SHP77 treated with DMSO at 0.1 percent for 48 hours (cell line): ENCODE measurements at places on chromosomes 1 and 21.

DNA sequence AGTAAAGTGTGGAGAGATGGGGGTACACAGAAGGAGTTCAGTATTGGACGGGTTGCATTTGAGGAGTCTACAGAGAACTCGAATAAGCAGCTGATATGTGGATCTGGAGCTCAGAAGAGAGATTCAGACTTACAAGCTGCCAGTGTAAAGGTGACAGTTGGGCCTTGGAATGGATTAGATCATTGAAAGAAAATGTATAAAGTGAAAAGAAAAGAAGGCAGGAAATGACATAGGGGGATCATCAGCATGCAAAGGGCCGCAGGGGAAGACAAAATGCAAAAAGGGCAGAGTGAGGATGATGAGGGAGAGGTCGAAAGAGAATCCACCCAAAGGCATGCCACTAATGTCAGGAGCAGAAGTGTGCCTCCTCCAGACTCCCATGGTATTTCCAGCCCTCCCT, 273.3 kb downstream of the TNR start:
- DNase-seq = no peak

- no peak for DNase-seq
Observed at GRCh38 chr1:44467566-44467965, 62.5 kb downstream of the RNF220 start.

DNA sequence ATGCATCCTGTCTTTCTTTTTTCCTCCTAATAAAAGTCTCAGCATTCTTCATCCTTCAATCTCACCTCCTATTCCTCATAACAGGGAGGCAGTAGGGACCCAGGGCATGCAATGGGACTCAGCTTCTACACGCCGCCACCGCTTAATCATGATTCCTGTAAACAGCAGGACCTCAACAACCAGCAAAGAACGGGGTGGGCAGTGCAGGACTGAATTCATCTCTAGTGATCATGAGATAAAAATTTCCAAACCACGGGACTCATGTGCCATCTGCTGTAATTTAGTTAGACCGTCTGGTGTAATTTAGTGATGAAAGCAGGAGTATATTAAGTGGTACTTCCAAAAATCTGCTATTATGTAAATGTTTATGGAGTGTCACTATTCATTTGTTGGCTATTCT, 5.4 kb downstream of the PRAMEF12 start:
- DNase-seq = no peak

- DNase-seq = no peak
Observed at GRCh38 chr1:42133809-42134526, 19.2 kb upstream of the GUCA2B start.

DNA sequence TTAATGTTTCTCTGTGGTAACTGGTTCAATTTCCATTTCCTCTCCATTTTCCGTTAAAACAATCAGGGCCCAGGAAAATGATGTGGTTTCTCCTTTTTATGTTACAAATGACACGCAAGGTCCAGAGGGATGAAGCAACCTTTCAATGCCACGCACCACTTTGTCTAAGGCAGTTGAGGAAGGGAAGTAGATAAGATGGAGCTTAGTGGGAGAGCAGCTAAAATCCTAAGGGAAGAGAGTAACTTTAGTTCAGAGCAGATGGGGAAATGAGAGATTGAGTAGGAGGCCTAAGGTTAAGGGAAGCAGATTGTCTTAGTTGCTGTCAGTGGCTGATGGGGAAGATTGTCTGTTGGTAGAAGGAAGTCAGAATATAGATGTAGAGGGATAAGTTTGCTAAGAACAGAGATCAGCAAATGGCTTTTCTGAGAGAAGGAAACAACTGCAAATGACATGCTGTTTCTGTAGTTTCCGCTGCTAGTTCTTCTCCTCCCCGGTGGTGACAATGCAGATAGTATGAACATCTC, 660 bp downstream of the CD1C start:
- DNase-seq = no peak

DNA sequence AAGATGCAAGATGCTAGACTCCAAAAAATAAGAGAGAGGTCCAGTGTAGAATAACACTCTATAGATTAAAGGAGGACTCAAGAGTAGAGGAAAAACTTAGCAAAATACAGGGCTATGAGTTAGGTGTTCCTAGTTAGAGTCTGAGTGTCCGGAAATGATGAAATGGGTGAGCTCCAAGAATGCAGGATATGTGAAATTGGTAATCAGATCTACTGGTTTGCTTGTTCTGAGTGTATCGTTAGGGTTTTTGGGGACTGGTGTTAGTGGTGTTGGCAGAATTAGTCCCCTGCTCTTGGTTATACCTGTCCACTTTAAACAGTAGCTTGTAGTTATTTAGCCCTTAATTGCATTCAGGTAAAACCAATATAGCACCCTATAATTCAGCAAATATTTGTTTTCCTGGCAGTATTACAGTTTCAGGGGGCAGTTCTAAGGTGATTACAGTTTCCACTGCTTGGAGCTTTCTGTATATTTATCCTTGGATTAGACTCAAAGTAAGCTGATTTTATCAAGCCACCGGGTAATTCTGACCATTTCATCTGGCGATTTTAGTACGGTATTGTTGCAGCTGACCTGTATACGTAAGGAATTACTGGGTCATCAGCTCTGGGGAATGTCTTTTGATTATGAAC, 332.7 kb downstream of the CHRM3 start:
- DNase-seq = no peak

- DNase-seq = peak; percentile 49
Observed at GRCh38 chr1:50251702-50252101, 143.0 kb downstream of the ELAVL4 start.

- no peak for DNase-seq
Observed at GRCh38 chr21:40562242-40563002, 284.5 kb downstream of the DSCAM start.

GRCh38 chr1:206490771-206491405, 16.4 kb upstream of the RASSF5 start:
- DNase-seq = no peak

DNA sequence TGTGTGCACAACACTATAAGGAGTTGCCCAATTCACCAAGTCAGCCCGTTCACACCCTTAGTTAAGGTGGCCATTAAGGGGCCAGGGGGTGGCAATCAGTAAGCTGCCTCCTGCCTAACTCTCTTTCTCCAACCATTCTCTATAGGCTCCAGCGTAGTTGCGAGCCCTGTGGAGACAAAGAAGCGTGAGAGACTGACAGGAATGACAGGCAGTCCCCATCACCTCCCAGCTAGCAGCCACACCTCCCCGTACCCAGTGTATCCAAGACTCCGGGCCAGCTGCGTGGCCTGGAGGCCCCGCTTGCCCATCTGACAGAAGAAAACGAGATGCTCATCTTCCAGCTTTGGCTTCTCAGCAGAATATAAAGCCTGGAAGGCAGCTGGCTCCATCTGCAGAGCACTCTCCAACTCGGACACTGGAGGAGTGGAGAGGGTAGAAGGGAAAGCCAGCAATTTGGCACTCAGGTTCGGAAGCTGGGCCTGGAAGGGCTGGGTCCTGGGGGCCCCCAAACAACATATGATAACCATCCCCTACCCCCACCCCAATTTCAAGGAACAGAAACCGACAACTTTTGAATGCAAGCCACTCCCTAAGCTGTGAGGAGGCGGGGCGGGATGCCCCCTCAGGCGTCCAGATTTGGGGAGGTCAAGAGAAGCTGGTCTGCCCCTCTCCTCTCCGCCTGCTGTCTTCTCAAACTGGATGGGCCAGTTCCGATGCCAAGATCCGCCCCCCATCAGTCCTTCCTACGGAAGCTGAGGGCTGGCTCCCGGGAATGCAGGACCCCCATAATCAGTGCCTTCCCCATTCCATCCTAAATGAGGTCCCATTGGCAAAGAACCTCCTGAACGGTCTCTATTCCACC, 872 bp downstream of the TSTD1 start:
- DNase-seq = no peak

GRCh38 chr1:111786669-111787207, 31.0 kb downstream of the DDX20 start:
- no peak for DNase-seq

DNA sequence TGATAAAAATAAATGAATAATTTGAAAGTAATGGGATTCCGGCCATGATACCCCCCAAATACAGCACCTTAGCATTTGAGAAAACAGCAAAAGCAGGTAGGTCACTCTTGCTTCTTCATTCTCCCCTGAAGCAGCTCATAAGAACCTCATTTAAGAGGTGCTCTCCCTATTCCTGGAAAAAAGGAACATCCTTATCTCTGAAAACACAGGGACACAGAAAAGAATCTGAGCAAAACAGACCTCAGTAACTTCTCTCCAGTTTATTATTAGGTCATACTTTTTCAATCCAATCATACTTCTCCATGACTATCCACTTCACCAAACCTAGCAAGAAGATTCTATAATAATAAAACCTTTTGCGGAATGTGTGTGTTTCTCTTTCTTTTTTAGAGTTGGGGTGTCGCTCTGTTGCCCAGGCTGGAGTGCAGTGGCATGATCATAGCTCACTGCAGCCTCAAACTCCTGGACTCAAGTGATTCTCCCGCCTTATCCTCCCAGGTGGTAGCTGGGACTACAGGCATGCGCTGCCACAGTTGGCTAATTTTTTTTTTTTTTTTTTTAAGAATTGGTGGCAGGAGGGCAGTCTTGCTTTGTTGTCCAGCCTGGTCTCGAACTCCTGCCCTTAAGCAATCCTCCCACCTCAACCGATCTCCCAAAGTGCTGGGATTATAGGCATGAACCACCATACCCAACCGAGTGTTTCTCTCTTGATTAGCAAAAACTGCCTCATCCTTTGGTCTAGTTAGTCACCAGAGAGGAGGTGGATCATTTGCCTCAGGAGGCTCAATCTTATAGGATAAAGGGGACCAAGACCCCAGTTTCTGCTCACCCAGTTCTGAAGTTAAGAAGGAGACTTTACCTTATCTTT, 10.6 kb upstream of the TRIM33 start:
- no peak for DNase-seq

DNA sequence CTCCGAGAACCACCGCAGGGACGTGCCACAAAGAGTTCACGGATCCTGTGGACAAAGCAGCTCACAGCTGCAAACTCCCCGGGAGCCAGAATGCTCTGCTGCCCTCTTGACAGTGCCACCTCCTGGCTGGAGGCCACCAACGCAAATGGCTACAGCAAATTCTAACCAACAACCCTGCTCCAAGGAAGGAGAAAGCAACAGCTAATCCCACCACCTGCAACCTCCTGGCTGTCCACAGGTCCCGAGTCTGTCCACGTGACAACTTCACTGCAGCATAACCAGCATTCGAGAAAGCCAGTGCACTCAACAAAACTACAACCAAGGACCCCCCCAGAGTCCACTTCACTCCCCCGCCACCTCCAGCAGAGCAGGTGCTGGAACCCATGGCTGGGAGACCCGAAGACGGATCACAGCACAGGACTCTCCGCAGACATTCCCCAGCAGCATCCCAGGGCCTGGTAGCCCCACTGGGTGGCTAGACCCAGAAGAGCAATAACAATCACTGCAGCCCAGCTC, 17.3 kb downstream of the POFUT2 start:
- no peak for DNase-seq

DNA sequence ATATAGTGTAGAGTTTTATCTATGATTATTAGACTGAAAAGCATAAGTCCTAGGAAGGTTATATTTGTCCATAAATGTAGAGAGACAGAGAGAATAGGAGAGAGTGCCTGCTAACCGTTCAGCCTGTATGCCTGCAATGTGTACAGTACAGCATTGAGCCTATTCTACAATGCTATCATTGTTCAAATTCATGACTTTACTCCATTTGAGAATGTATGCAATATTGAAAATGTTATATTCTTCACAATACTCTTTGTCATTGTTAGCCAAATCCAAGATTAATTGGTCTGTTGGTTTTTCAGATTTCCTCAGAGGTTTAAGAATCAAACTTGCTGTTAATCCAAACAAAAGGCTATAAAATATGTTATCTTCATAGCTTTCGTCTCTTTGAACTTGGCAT, 585.2 kb upstream of the B3GALT2 start:
- no peak for DNase-seq

- DNase-seq = no peak
Observed at GRCh38 chr1:223712850-223713474, 623 bp downstream of the CAPN2 start.

DNA sequence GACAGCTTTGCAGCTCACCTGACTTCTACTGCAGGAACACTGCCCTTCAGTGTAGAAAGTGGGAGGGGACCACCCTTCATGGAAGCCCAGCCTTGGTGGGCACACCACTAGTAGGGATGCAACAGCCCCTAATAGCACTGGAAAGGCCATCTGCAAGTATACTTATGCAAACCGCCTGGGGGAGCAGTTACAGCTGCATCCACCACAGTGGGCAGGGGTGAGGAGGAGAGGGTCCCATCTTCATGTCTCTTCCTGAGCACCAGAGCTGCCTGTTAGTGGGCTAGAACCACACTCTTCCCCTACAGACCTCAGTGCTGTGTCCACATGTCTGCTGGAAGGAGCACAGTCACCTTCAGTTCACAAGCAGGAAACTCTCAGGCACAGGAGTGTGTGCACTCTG, 66.2 kb upstream of the LHX8 start:
- DNase-seq = no peak

GRCh38 chr1:172145231-172145651, 275.2 kb upstream of the C1orf105 start:
- no peak for DNase-seq

GRCh38 chr1:18057623-18058022, 50.0 kb upstream of the IGSF21 start:
- no peak for DNase-seq

GRCh38 chr1:234777856-234778220, 167.9 kb upstream of the IRF2BP2 start:
- DNase-seq = no peak

DNA sequence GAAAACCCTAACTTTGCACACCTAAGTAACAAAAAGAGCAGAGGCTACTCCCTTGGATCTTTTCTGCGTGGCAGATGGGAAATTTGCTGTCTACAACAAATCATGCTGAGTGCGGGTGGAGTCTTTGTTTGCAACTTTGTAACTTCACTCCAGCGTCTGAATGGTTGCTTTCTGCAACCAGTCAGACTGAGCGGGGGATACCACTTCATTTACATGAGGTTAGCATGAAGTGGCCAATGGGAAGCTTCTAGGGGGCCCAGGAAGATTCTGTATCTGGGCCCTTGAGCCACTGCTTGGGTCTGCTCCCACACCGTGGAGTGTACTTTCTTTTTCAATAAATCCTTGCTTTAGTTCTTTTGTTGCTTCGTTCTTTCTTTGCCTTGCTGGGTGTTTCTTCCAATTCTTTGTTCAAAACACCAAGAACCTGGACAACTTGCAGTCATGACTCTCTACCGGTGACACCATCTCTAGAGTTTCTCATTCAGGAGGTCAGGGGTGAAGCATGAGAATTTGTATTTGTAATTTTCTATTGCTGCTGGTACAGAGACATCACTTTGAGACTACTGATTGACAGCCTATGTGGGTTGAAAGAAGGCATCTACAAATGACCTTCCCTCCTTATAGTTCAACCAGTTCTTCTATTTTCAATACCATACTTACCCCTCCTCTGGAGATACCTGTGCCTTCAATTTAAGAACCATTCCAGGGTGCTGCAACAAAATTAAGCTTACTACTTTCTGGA, 55.8 kb upstream of the RC3H1 start:
- no peak for DNase-seq

GRCh38 chr1:182575540-182576149, 13.4 kb downstream of the RNASEL start:
- no peak for DNase-seq
